ENCODE measurements at places on chromosomes 5 and 9. TPM values are rescaled to one million over a fixed set of nuclear protein-coding genes. Genes with fewer than 3 reads are reported as not detected.

NUTM2G gene
- 0.49 TPM for polyA plus RNA-seq

IRX1 gene
- polyA plus RNA-seq, result 35.9 TPM

RUSC2 gene
- 19.0 TPM for polyA plus RNA-seq

WDR31 gene
- polyA plus RNA-seq, result 6.1 TPM

AK8 gene
- polyA plus RNA-seq, result 2.0 TPM

OMD gene
- 0.66 TPM for polyA plus RNA-seq

CATSPER3 gene
- polyA plus RNA-seq, result 1.2 TPM

PDGFRB gene
- 136 TPM for polyA plus RNA-seq

FBXL7 gene
- polyA plus RNA-seq, result 79.3 TPM

- DNase-seq, result peak; percentile 21
These were observed 11.9 kb upstream of the SRFBP1 start for GRCh38 chr5:121949885-121950284.

DNA sequence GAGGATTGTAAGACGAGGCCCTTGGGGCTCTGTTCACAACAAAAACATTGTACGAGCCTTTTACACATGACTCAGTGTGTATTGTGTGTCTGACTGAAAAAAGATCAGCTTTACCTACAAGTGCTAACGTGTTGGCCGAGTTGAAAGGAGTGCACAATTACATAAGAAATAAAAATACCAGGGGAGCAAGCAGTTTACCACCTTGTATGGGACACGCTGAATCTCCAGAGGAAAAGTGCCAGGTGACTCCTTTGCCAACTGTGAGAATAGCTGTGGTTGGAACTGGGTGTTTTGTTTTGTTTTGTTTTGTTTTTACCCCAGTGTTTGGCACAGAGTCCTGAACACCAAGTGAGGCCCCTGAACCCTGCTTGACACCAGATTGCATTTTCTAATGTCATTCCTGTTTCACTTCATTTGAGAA is 32.8 kb upstream of the ZSWIM6 start:
- no peak for DNase-seq

DNA sequence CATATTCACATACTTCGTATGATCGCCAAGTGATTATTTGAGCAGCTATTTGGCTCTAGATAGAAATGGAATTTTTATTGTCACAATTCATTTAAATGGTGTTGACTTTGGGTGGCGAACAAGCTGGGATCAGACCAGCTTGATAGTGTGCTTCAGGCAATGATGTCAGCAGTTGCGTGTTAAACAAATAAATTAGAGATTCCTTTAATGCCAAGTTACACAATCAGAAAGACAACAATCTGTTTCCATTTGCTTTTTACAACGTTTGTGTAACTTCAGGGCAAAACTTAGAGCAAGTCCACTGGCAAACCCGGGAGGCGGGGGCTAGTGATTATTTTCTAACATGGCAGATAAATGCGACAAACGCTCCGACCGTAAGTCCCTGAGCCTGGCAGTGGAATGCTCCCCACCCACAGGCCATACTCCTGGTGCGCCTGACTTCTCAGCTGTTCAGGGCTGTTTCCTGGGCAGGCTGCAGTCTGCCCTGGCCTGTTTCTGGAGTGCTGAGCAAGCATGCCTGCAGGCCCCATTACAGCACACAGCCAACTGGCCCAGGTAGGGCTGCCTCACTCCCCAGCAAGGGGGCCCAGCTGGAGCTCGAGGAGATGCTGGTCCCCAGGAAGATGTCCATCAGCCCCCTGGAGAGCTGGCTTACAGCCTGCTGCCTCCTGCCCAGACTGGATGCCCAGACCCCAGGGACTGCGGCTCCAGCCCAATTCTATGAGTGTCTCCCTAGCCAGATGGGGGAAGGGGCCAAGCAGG is 88.7 kb downstream of the BASP1 start:
- no peak for DNase-seq

DNA sequence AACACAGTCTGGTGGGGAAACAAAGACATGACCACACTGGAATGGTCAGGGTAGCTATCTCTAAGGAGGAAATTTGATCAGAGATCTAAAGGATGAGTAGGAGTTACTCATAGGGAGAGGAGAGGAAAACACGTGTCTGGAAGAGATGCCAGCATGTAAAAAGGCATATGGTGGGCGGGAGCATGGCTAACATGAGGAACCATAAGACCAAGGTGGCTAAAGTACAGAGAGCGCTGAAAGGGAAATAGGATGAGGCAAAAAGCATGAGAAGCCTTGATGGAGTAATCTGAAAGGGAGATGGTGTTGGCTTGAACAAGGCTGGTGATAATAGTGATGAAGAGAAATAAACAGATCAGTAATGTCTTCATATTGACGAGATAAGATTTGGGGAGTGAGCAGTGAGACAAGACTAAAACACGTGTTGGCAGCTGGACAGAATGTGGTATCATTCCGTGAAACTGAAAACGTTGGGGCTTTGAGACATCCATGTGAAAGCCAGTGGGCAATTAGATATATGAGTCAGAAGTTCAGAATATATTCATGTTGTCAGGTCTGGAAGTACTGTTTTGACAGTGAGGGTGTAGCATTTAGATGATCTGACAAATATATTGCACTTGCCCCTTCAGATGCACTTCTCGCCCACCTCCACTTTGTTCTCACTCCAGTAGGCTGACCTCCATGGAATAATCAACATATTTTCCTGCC is 209.1 kb upstream of the KCNN2 start:
- no peak for DNase-seq

GRCh38 chr5:159616952-159617351 is 286.7 kb upstream of the IL12B start:
- DNase-seq, result no peak

- DNase-seq, result no peak
These were observed 1.5 kb downstream of the NKD2 start for GRCh38 chr5:1010181-1010510.

DNA sequence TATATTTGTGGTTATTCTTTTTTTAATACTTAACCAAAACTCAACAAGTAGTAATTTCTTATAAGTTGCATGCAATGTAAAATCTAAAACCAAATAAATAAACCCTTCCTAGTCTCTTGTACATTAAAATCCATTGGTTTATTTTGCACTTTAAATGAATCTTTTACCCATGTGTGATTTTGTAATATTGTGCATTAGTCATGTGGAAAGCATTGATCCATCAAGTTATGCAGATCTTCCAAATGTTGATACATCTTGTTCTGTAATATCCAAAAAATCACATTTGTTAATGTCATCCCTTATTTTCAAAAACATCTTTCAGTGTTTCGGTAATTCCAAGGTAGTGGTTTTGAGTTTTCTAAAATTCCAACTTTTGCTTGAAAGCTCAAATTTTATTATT is 63.3 kb downstream of the CWC27 start:
- no peak for DNase-seq

GRCh38 chr9:89093201-89093975 is 85.2 kb downstream of the SHC3 start:
- DNase-seq, result no peak

DNA sequence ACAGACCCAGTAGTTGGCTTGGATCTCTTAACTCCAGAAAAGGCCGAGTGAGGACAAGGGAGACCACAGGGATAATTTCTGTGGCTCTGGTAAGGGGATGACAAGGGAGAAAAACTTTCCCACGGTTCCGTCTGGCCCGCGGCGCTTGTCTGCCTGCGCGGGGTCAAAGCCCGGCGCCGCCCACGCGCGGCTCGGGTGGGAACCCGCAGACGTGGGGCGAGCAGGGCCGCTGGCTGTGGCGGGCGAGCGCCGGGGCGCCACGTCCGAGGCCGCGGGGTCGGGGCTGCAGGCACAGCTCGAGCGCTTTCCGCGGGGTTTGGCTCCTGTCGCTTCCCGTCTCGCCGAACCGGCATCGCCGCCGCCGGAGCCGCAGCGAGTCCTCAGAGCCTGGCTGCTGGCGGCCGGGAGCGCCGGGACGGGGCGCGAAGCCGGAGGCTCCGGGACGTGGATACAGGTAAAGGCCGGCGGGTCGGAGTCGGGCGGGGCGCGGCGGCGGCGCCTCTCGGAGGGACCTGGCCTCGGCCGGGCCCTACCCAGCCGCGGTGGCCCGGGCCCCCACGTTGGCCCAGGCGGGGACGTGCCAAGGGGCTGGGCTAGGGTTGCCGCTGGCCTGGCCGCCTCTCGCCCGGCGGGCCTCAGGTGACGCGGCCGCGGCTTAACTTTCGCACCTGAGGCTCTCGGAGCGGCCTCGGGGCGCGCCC is at the start of gene RNF180:
Gene RNF180, plus strand, starts transcription at position 344 of the 701 bp plus-strand sequence. CDS start 34,965 bp downstream, outside the sequence.
- peak; percentile 33 for DNase-seq

DNA sequence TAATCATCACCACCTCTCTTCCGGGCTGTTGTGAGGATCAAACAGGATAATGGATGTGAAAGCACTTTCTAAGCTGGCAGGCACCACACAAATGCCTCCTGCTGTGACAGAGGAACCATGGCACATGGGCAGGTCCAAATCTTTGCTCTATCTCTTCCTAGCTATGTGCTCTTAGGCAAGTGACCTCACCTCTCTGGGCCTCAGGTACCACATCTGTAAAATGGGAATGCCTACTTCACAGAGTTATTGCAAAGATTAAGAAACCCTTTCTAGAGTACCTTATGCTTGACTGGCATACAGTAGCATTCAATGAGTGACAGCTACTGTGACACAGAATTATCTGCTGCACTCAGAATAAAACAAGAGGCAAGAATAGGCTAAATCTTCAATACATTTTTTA is 51.6 kb downstream of the CDK5RAP2 start:
- no peak for DNase-seq

GRCh38 chr5:38716516-38716915 is 129.3 kb upstream of the OSMR start:
- no peak for DNase-seq

DNA sequence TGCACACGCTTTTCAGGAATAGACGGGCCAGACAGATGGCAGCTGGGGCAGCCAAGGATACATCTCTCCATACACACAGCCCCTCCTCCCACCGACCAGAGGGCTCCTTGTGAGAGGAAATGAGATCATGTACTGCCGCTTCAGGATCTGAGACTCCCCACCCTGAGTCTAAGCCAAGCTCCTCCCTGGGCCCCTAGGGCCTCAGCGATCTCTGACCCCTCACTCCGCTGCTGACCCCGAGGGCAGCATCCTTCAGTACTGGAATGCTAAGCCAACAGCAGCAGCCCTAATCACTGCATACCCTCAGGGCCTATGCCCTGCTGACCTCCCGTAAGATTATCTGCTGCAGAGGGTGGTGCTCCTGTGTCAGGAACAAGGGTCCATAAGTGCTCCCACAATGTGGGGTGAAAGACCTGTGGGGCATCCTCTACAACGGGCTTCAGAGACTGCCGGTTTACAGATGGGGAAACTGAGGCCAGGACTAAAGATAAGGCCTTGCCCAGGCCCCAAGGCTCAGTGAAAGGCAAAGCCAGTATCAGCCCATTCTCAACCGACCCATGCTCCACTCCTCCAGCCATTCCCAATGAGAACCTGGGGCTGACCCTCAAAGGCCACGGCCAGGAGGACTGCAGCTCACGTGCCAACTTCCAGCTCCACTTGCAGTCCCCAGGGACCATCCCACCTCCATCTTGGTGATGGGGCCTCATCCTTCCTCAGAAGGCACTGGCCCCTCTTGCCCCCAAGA is 37.5 kb downstream of the BICD2 start:
- no peak for DNase-seq

GRCh38 chr9:102237520-102237919 is 499.1 kb upstream of the GRIN3A start:
- peak; percentile 18 for DNase-seq

DNA sequence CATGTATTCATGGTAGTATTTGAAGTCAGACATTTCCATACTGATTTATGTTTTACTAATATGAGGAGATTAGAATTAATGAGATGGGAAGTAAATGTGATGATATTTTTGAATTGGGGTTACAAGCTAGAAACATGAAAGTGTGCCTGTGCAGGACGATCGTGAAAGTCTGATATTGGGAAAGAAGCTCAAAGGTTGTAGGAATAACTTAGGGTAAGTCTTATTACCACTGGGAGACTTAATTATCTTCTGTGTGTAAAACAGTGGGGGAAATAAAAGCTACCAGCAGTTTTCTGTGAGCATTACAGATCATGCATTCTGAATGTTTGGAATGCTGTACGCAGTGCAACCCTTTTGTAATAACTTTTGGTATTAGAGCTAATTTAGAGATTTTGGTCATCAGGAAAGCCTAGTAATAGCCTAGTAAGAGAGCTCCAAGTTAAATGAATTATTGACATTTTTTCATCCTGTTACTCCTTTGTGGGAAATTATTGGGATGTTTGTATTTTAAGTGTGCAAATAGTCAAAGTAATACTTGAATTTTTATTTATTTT is 153.9 kb downstream of the PCSK5 start:
- DNase-seq, result no peak

DNA sequence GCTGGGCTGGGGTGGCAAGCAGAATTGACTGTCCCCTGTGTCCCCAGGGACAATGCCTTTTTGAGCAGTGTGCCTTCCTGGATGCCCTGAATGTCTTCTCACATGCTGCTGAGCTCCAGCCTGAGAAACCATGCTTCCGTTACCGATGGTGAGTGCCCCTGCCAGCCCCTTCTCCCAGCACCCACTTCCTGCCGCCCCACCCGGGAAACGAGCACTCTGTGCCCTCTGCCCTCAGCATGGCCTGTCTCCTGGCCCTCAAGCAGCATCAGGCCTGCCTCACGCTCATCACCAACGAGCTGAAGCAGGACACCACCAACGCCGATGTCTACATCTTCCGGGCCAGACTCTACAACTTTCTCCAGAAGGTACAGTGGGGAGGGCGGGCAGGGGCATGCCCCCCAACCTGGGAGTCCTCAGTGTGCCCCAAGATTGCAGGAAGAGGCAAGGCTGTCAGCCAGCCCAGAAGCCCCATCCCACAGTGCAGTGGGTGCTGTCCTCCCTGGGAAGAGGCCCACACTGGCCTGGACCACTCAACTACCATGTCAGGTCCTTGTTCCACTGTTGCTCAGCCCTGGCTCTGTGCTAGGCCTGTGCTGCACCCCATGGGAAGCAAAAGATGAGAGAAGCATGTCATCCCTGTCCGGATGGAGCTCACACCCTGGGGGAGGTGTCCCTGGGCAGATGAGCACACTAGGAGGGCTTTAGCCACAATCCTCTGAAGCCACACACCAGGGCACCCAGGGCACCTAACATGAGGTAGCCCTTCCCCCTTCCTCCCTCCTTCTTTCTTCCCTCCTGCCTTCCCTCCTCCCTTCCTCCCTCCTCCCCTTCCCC is 4.4 kb downstream of the TTC16 start:
- DNase-seq, result no peak

- DNase-seq, result no peak
These were observed 243.8 kb downstream of the ADAMTSL1 start for GRCh38 chr9:18717759-18718158.

- no peak for DNase-seq
These were observed 108.2 kb downstream of the AUH start for GRCh38 chr9:91253488-91253887.

GRCh38 chr5:172668594-172669071 is 27.6 kb downstream of the NEURL1B start:
- no peak for DNase-seq

DNA sequence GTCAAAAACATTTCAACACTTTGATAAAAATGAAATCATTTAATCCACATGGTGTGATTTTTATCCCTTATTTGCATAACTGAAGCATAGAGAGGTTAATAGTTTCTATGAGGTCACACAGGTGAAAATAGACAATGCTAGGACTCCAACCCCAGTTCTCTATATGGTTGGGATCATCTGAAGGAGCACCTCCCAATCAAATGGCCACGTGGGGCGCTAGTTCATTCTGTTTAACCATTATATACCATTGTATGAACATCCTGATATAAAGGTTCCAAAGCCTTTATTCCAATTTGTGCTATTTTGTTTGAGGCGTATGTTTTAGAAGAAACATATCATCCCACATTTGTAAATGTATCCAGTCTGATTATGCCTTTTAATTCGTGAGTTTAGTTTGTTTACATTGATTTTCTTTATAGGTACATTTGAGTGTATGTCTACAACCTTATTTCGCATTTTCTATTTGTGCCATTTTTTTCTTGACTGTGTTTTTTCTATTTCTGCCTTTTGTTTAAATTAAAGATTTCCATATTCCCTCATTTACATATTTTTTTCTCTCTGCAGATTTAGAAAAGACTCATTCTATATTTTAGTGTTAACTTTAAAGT is 1092.0 kb downstream of the MAT2B start:
- DNase-seq, result no peak
